Gastrocnemius medialis (tissue), 4 donors: ENCODE measurements at places on chromosomes 13 and 19. TPM values are rescaled to one million over a fixed set of nuclear protein-coding genes. Genes with fewer than 3 reads are reported as not detected.
A peak's percentile ranks its signal among the peaks of the same experiment; 100 is the strongest.

- H3K36me3 ChIP-seq = no peaks in the 10 kb centered on the region
- no peak overlapping the region for H3K4me3 ChIP-seq
- no peaks in the 10 kb centered on the region for H3K27me3 ChIP-seq
- peaks cover 16% of the 10 kb centered on the region for H3K4me1 ChIP-seq
Observed at GRCh38 chr19:54186934-54187381, 2.4 kb downstream of the MBOAT7 start.

Gene NANOS3
- not detected for total RNA-seq

- DNase-seq = no peak
- no peaks in the 10 kb centered on the region for H3K36me3 ChIP-seq
- no peak overlapping the region for H3K4me3 ChIP-seq
- H3K27me3 ChIP-seq = no peaks in the 10 kb centered on the region
- H3K4me1 ChIP-seq = peaks cover 39% of the 10 kb centered on the region
- peak overlapping the region; percentile 51 for H3K27ac ChIP-seq
Observed at GRCh38 chr13:46656786-46657185, 103.8 kb downstream of the LRCH1 start.

DNA sequence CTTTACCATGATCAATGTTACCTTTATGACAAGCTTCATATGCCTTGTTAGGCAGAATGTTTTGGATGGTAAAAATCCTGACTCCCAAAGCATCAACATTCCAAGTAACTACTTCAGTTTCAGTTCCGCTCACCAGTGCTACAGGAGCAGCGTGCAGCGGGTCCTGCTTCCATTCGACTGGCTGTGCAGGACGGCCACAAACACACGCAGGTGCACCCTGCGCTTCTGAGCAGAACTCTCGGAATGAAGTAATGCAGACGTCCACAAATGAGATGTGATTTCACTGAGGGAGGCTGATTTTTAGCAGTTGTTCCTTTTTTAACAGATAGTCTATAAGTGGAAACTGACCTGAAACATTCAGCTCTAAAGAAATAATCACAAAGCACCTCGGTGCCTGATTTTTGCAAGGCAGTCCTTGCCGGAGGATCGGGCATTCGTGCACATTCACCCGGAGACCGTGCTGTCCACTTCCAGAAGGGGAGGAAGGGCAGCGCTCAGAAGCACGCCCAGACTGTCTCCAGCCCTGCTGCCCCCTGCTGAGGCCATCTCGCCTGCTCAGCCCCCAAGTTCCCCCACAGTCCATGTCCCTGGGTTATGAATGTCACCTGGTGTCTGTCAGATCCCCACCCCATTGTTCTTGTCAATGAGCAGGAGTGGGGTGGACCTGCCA is 85.8 kb downstream of the RAB20 start:
- H3K27me3 ChIP-seq = no peaks in the 10 kb centered on the region
- H3K27ac ChIP-seq = no peak overlapping the region
- H3K36me3 ChIP-seq = peaks cover 13% of the 10 kb centered on the region
- no peak overlapping the region for H3K4me3 ChIP-seq
- peaks cover 4% of the 10 kb centered on the region for H3K4me1 ChIP-seq
- DNase-seq = no peak

GRCh38 chr13:86684402-86684801 is 885.2 kb upstream of the SLITRK6 start:
- H3K27ac ChIP-seq = no peak overlapping the region
- H3K4me3 ChIP-seq = no peak overlapping the region
- DNase-seq = no peak
- H3K4me1 ChIP-seq = no peaks in the 10 kb centered on the region

GRCh38 chr13:80341756-80342370 is 937 bp upstream of the SPRY2 start:
- peak overlapping the region; percentile 69 for H3K4me3 ChIP-seq
- DNase-seq = peak; percentile 28
- peaks cover 26% of the 10 kb centered on the region for H3K4me1 ChIP-seq
- H3K27me3 ChIP-seq = no peaks in the 10 kb centered on the region

Gene DHDH
- not detected for total RNA-seq

Gene COL4A1
- total RNA-seq = 60.5 TPM

GRCh38 chr13:48400090-48400694 is 12.7 kb downstream of the LPAR6 start:
- H3K4me3 ChIP-seq = no peak overlapping the region
- H3K36me3 ChIP-seq = no peaks in the 10 kb centered on the region
- H3K27ac ChIP-seq = peak overlapping the region; percentile 70
- H3K27me3 ChIP-seq = no peaks in the 10 kb centered on the region
- no peaks in the 10 kb centered on the region for H3K4me1 ChIP-seq
- no peak for DNase-seq

DNA sequence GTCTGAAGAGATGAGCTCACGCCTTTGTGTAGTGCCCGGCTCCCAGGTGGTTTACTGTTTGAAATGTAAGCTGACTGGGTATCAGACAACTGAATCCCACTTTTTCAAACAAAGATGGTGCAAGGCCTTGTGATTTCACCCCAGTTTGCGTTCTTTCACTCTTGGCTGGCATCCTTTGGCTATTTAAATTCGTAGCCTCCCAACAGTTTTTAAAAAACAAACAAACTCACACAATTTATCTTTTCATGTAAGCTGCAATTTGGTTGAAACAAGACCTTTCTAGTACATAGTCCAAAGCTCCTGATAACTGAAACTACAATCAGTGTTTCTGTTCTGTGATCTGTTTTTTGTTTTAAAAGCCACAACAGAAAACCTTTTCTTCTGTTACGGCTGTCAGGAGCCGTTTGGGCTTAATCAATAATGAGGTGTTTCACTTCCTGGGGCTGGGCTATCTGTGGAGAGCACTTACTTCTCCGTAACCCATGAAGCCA is 65.1 kb upstream of the NPAS1 start:
- H3K27ac ChIP-seq = no peak overlapping the region
- H3K4me3 ChIP-seq = no peak overlapping the region
- H3K4me1 ChIP-seq = peaks cover 44% of the 10 kb centered on the region
- H3K27me3 ChIP-seq = no peaks in the 10 kb centered on the region
- H3K36me3 ChIP-seq = no peaks in the 10 kb centered on the region
- DNase-seq = no peak

DNA sequence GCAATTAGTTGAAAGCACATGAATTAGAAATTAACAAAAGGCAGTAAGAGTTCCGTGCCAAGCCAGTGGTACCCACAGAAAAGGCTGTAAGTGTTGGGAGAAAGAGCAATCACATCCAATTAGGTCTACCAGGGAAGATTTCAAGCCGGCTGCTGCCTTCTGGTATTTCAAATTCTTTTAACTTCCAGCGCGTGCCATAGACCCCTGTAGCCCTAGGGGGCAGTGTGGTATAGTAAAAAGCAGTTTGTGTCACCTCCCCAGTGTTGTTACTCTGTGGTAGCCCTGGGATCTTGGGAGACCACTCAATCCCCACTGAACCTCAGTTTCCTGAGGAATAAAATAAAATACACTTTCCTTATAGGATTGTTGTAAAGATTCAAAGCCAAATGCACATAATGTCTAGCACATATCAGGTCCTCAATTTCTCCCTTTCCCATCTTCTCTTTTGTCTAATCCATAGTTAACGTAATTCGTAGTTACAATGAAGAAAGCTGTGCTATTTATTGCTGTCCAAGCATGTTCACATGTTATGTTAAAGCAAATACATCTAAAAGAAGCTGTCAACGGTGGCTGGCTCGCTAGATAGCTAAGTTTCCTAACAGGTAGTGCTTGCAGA is 230.2 kb downstream of the TDRD3 start:
- H3K27me3 ChIP-seq = no peaks in the 10 kb centered on the region
- no peaks in the 10 kb centered on the region for H3K4me1 ChIP-seq
- H3K27ac ChIP-seq = no peak overlapping the region
- no peak for DNase-seq
- H3K36me3 ChIP-seq = no peaks in the 10 kb centered on the region
- H3K4me3 ChIP-seq = no peak overlapping the region

Gene NKPD1
- total RNA-seq = not detected

- no peak overlapping the region for H3K27ac ChIP-seq
- peak; percentile 29 for DNase-seq
- H3K4me1 ChIP-seq = no peaks in the 10 kb centered on the region
- H3K4me3 ChIP-seq = no peak overlapping the region
- no peaks in the 10 kb centered on the region for H3K36me3 ChIP-seq
- no peaks in the 10 kb centered on the region for H3K27me3 ChIP-seq
Observed at GRCh38 chr13:79779761-79780160, 298.8 kb downstream of the NDFIP2 start.

DNA sequence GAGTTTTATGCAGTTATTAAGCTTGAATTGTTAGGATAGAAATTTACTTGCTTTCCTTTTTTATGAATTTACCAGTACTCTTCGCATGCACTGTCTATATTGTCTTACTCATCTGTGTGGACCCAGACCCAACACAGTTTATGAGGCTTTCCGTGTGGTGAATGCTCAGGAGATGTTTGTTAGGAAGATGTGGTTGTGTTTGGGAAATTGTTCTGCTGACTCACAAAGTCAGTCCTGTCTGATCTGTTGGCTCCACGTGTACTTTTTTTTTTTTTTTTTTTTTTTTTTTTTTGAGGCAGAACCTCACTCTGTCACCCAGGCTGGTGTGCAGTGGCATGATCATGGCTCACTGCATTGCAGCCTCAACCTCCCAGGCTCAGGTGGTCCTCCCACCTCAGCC is 532.5 kb downstream of the LMO7 start:
- no peak overlapping the region for H3K27ac ChIP-seq
- no peak overlapping the region for H3K4me3 ChIP-seq
- DNase-seq = no peak
- no peaks in the 10 kb centered on the region for H3K4me1 ChIP-seq

- H3K27me3 ChIP-seq = no peaks in the 10 kb centered on the region
- no peak for DNase-seq
- H3K4me1 ChIP-seq = no peaks in the 10 kb centered on the region
- H3K36me3 ChIP-seq = no peaks in the 10 kb centered on the region
Observed at GRCh38 chr13:29479716-29480492, 115.6 kb downstream of the SLC7A1 start.

Gene TPTE2
- not detected for total RNA-seq

- H3K36me3 ChIP-seq = peaks cover 52% of the 10 kb centered on the region
- DNase-seq = no peak
- H3K4me1 ChIP-seq = no peaks in the 10 kb centered on the region
- H3K27me3 ChIP-seq = no peaks in the 10 kb centered on the region
Observed at GRCh38 chr19:3524904-3525451, 14.0 kb upstream of the TEKTIP1 start.

- peaks cover 34% of the 10 kb centered on the region for H3K36me3 ChIP-seq
- H3K4me1 ChIP-seq = no peaks in the 10 kb centered on the region
- DNase-seq = no peak
- no peak overlapping the region for H3K4me3 ChIP-seq
Observed at GRCh38 chr13:30629527-30629926, 11.8 kb downstream of the USPL1 start.

DNA sequence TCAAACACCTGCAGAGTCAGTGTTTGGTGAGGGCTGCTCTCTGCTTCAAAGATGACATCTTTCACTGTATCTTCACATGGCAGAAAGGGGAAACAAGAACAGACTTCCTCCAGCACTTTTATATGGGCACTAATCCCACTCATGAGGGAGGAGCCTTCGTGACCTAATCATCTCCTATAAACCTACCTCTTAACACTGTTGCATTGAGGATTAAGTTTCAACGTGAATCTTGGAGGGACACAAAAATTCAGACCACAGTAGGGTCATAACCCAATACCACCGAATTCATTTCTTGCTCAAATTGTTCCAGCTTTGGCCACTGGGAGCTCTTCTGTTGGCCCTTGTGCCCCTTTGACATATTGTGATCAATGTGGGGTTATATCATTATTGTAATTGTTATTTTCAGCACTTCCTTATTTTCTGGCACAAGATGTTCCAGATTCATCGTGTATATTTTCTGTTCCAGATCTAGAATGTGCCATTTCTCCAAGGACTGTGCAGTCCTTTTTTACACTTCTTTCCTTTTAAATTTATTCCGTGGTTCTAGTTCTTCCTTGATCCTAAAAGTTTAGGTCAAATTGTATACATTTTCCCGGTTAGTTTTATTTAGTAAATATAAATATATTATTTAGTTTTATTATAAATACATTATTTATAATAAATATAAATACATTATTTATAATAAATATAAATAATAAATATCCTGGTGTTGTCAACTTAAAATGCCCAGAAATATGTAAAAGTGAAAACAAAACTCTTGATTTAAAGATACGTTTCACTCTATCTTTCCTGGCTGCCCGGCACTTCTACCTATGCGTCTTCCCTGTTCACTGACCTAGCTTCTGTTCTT is 35.5 kb upstream of the IGFL4 start:
- peaks cover 53% of the 10 kb centered on the region for H3K27me3 ChIP-seq
- no peaks in the 10 kb centered on the region for H3K4me1 ChIP-seq
- DNase-seq = no peak
- H3K27ac ChIP-seq = no peak overlapping the region

DNA sequence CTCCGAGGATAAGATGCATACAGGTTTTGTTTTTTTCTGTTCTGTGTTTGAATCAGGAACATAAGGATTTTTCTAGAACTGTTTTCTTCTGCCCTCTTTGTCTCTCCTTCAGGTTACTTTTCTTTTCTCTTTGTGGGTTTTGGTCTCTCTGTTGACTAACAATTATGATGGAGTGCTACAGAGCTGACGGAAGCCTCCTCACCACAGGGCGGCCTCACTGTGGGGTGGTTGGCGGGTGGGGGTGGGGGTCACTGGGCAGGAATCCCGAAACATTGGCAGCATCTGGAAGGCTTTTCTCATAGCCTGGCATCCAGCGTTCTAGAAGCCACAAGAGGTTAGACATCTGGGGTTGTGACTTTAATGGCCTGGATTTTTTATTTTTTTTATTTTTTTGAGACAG is 12.0 kb upstream of the MATK start:
- H3K36me3 ChIP-seq = no peaks in the 10 kb centered on the region
- H3K27me3 ChIP-seq = peaks cover 51% of the 10 kb centered on the region
- H3K4me3 ChIP-seq = no peak overlapping the region
- H3K4me1 ChIP-seq = no peaks in the 10 kb centered on the region
- DNase-seq = no peak
- no peak overlapping the region for H3K27ac ChIP-seq

GRCh38 chr13:34822650-34823049 is 119.4 kb upstream of the NBEA start:
- H3K4me3 ChIP-seq = no peak overlapping the region
- no peaks in the 10 kb centered on the region for H3K27me3 ChIP-seq
- H3K4me1 ChIP-seq = no peaks in the 10 kb centered on the region
- no peak for DNase-seq

DNA sequence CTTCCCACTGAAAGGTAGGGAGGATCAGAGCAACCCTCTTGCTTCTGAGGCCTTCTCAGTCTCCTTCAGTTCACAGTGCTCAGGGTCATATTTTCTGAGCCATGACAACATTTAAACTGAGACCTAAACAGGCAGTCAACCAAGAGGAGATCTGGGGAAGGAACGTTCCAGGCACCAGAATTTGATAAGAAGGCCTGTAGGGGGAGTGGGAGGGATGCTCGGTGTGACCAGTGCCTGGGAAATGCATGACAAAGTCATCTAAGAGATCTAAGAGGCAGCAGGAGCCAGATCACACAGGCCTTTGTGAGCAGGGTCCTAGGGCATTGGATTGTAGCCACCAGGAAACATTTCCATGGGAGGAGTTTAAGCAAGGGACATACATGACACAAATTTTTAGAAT is 71.6 kb downstream of the SHISA2 start:
- no peaks in the 10 kb centered on the region for H3K36me3 ChIP-seq
- H3K4me3 ChIP-seq = no peak overlapping the region
- H3K27me3 ChIP-seq = no peaks in the 10 kb centered on the region

GRCh38 chr13:63460462-63461090 is 2044.9 kb upstream of the PCDH20 start:
- H3K4me3 ChIP-seq = no peak overlapping the region
- H3K4me1 ChIP-seq = no peaks in the 10 kb centered on the region
- H3K27me3 ChIP-seq = no peaks in the 10 kb centered on the region
- no peak overlapping the region for H3K27ac ChIP-seq
